ENCODE measurements at places on chromosomes 12 and 14. TPM values are rescaled to one million over a fixed set of nuclear protein-coding genes. Genes with fewer than 3 reads are reported as not detected.
A peak's percentile ranks its signal among the peaks of the same experiment; 100 is the strongest.

DNA sequence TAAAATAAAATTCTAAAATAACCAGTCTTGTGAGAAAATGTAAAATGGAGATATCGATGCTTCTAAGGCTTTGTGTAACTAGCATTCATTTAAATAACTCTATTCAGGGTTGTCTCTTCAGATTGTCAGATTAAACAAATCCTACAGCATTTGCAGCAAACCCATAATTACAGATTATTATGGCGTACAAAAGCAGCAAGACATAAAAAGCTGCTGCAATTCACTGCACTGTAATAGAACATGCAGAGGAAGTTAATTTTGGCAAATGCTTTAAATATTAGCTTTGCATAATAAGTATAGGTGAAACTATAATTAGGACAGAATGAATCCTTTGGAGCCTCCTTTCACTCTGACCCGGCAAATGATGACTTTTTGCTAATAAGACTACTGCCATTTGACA lies 98.3 kb downstream of the INSM2 start:
- DNase-seq: no peak
- peaks cover 11% of the 10 kb centered on the region for H3K36me3 ChIP-seq
- no peak overlapping the region for H3K27ac ChIP-seq
- H3K4me1 ChIP-seq: no peaks in the 10 kb centered on the region
- no peak overlapping the region for H3K4me3 ChIP-seq

The CPM gene
- total RNA-seq: 3.0 TPM

- no peak overlapping the region for H3K4me3 ChIP-seq
- H3K4me1 ChIP-seq: peaks cover 6% of the 10 kb centered on the region
- no peak for DNase-seq
- no peak overlapping the region for H3K27ac ChIP-seq
- no peaks in the 10 kb centered on the region for H3K36me3 ChIP-seq
- H3K27me3 ChIP-seq: peaks cover 10% of the 10 kb centered on the region
Observed at GRCh38 chr12:15767301-15767700, 21.9 kb downstream of the EPS8 start.

The SDR9C7 gene
- total RNA-seq: not detected

The HCFC2 gene
- total RNA-seq: 8.6 TPM

- no peak overlapping the region for H3K4me3 ChIP-seq
- peaks cover 23% of the 10 kb centered on the region for H3K36me3 ChIP-seq
- no peak for DNase-seq
- H3K4me1 ChIP-seq: no peaks in the 10 kb centered on the region
- H3K27ac ChIP-seq: no peak overlapping the region
- no peaks in the 10 kb centered on the region for H3K27me3 ChIP-seq
Observed at GRCh38 chr14:72957213-72957612, 30.9 kb downstream of the DCAF4 start.

- peak overlapping the region; percentile 100 for H3K27ac ChIP-seq
- peaks cover 37% of the 10 kb centered on the region for H3K4me1 ChIP-seq
- H3K27me3 ChIP-seq: no peaks in the 10 kb centered on the region
- DNase-seq: peak; percentile 91
- peak overlapping the region; percentile 99 for H3K4me3 ChIP-seq
- H3K36me3 ChIP-seq: peaks cover 44% of the 10 kb centered on the region
Observed at GRCh38 chr14:77459072-77459723, 1.3 kb downstream of the AHSA1 start.

DNA sequence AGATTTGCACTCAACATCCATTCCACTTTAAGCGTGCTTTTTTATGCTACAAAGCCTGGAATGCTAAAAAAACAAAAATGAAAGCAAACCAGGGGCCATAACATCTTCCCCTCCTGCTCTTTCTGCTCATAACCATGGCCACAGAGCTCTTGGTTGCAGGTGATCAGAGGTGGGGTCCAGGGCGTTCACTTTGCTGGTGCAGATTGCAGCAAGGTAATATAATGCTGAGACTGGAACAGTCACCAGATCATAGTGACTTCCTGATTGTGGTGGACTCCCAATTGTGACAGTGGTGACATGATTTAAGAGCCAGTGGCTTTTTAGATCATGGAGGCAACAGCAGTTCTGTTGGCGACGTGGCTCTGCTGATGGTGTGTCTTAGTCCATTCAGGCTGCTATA lies 115.0 kb upstream of the CPM start:
- no peaks in the 10 kb centered on the region for H3K36me3 ChIP-seq
- H3K4me1 ChIP-seq: peaks cover 12% of the 10 kb centered on the region
- H3K27me3 ChIP-seq: peaks cover 38% of the 10 kb centered on the region
- H3K27ac ChIP-seq: no peak overlapping the region
- no peak for DNase-seq
- H3K4me3 ChIP-seq: no peak overlapping the region

DNA sequence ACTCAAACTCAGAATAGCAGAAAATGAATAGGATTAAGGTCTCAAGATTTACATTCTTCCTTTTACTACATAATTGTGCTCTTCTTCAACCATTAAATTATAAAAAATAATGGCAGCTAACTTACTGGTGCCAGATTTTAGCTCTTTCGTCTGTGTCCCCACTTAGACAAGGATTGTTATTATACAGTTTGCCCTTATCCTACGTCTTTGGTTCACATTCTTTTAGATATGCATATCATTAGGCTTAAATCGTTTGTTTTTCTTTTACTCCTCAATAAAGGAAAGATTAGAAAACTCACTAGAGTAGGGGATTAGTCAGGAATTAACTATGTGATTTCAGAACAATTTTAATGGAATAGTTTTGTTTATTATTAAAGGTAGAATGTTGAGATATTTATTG lies 129.6 kb upstream of the GARIN2 start:
- no peaks in the 10 kb centered on the region for H3K27me3 ChIP-seq
- H3K4me1 ChIP-seq: no peaks in the 10 kb centered on the region
- H3K27ac ChIP-seq: no peak overlapping the region

GRCh38 chr14:55758796-55759195 lies 178.8 kb downstream of the KTN1 start:
- no peak for DNase-seq
- H3K36me3 ChIP-seq: no peaks in the 10 kb centered on the region
- H3K27ac ChIP-seq: no peak overlapping the region
- peaks cover 3% of the 10 kb centered on the region for H3K4me1 ChIP-seq
- H3K4me3 ChIP-seq: no peak overlapping the region
- H3K27me3 ChIP-seq: no peaks in the 10 kb centered on the region

- peaks cover 6% of the 10 kb centered on the region for H3K36me3 ChIP-seq
- H3K27me3 ChIP-seq: no peaks in the 10 kb centered on the region
- peak within 1 kb of the TSS; percentile 79 for H3K4me3 ChIP-seq
- peaks cover 24% of the 10 kb centered on the region for H3K4me1 ChIP-seq
Observed at GRCh38 chr12:57590864-57591781, at the start of gene PIP4K2C. PIP4K2C (plus strand) TSS chr12:57591192; CDS start chr12:57591290, 98 bp downstream.

DNA sequence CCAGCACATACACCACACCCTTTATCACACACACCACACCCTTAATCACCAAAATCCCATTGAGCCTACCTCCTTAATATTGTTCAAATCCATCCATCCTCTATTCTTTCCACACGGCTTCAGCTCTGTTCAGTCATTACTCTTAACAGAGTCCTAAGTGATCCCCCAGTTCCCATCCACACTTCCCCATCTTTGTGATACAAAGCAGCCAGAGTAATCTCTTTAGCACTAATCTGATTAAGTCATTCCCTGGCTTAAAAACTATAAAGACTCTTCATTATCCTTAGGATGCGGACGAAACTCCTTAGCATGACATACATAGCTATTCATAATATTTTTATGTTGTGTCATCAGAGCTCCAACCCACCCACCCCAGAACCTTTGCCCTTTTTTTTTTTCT lies 14.7 kb upstream of the MFAP5 start:
- H3K4me1 ChIP-seq: peaks cover 7% of the 10 kb centered on the region
- no peaks in the 10 kb centered on the region for H3K27me3 ChIP-seq
- no peak overlapping the region for H3K4me3 ChIP-seq
- H3K36me3 ChIP-seq: no peaks in the 10 kb centered on the region

DNA sequence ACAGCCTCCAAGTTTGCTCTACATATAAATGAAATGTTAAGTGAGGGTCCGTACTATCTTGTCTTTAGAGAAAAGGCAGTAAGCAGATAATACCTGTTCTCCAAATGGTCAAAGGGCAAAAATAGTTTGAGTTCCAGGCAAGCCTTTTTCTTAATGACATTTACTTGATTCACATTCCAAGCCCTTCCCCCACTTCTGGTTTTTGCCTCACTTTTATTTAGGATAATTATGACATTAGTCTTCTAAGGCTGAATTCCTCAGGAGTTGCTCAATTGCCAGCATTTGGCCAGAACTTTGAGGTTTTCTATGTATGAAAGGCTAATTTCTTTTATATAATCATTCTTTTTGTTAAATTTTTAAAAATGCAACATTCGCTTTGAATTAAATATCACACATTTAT lies 62.5 kb upstream of the DUSP6 start:
- no peak overlapping the region for H3K27ac ChIP-seq
- no peaks in the 10 kb centered on the region for H3K4me1 ChIP-seq
- peaks cover 4% of the 10 kb centered on the region for H3K36me3 ChIP-seq
- no peak for DNase-seq
- H3K27me3 ChIP-seq: no peaks in the 10 kb centered on the region
- H3K4me3 ChIP-seq: no peak overlapping the region

DNA sequence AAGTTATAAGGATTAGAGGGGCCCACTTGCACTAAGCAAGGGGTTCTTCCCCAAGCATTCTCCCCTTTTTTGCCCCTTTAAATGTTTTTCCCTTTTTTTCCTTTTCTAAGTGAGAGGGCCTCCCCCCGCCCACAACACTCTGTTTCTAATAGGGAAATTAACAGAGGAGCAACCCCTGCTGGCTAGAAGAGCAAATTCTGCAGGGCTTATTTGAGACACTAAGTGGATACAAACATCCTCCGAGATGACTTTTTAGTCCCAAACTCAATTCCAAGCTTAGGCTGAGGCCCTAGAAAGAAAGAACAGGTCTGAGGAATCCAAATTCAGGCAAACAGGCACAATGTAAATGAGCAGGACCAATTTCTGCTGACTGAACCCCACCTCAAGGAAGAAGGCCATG lies 138.9 kb downstream of the GPR65 start:
- H3K27me3 ChIP-seq: peaks cover 2% of the 10 kb centered on the region
- no peaks in the 10 kb centered on the region for H3K36me3 ChIP-seq
- H3K4me3 ChIP-seq: no peak overlapping the region
- H3K27ac ChIP-seq: no peak overlapping the region
- no peaks in the 10 kb centered on the region for H3K4me1 ChIP-seq
- DNase-seq: no peak

DNA sequence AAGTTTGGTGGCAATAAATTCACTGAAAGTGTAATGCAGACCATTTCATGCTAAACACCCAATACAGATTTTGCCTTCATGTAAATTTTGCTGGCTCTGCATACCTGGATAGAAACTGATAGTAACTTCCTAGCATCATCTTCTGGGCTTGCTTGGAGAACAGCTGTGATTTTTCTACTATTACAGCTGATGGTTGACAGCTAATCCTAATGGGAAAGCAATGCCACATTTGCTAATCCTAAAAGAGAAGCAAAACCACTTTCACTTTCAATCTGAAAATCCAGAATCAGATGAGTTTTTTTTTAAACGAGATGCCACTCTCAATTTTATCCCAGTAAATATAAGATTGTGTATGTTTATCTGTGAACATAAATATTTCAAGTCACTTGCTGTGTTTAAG lies 1035.9 kb downstream of the TRHDE start:
- no peak for DNase-seq
- no peaks in the 10 kb centered on the region for H3K27me3 ChIP-seq
- H3K4me1 ChIP-seq: no peaks in the 10 kb centered on the region
- H3K4me3 ChIP-seq: no peak overlapping the region

DNA sequence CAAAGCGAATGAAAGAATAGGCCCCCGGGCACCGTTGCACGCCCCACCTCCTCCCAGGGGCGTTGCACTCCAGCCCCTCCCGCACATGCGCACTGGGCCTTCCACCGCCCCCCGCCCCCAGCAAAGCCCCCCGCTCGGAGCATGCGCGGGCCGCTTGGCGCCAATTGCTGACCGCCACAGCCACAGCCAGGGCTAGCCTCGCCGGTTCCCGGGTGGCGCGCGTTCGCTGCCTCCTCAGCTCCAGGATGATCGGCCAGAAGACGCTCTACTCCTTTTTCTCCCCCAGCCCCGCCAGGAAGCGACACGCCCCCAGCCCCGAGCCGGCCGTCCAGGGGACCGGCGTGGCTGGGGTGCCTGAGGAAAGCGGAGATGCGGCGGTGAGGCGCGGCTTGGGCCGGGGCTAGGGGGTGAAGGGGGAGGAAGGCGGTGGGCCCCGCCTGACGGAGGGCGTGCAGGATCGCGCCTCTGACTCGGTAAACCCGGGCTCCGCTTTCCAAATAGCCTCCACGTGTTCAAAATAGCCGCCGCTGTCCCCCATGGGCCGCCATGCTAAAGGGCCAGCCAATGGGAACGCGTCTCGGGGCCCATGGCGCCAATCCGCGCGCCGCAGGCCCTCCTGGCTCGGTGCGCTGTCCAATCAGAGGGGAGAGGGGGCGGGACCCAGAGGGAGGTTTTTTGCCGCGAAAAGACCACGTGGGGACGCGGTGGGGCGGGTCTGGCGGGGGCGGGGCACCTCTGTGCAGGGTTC lies at the start of gene UNG:
Gene UNG, plus strand, starts transcription at position 163 of the 748 bp plus-strand sequence. Its CDS starts 83 bp downstream, at position 246.
- peak within 1 kb of the TSS; percentile 91 for H3K27ac ChIP-seq
- peaks cover 34% of the 10 kb centered on the region for H3K4me1 ChIP-seq
- H3K36me3 ChIP-seq: peaks cover 38% of the 10 kb centered on the region
- H3K4me3 ChIP-seq: peak within 1 kb of the TSS; percentile 82
- no peaks in the 10 kb centered on the region for H3K27me3 ChIP-seq
- peak; percentile 98 for DNase-seq

The KRT6C gene
- total RNA-seq: not detected

The DGLUCY gene
- total RNA-seq: 52.3 TPM

The PLBD1 gene
- total RNA-seq: 0.14 TPM

- peak overlapping the region; percentile 94 for H3K27ac ChIP-seq
- peaks cover 2% of the 10 kb centered on the region for H3K27me3 ChIP-seq
- peaks cover 4% of the 10 kb centered on the region for H3K36me3 ChIP-seq
Observed at GRCh38 chr14:76957224-76957891, 71.2 kb downstream of the IRF2BPL start.
